ENCODE measurements at places on chromosomes 13 and 19.

GRCh38 chr19:56637976-56638555 is 4.9 kb upstream of the SMIM17 start:
- no peak for DNase-seq

- no peak for DNase-seq
Measured at GRCh38 chr13:75908141-75908540, 272.0 kb downstream of the LMO7 start.

DNA sequence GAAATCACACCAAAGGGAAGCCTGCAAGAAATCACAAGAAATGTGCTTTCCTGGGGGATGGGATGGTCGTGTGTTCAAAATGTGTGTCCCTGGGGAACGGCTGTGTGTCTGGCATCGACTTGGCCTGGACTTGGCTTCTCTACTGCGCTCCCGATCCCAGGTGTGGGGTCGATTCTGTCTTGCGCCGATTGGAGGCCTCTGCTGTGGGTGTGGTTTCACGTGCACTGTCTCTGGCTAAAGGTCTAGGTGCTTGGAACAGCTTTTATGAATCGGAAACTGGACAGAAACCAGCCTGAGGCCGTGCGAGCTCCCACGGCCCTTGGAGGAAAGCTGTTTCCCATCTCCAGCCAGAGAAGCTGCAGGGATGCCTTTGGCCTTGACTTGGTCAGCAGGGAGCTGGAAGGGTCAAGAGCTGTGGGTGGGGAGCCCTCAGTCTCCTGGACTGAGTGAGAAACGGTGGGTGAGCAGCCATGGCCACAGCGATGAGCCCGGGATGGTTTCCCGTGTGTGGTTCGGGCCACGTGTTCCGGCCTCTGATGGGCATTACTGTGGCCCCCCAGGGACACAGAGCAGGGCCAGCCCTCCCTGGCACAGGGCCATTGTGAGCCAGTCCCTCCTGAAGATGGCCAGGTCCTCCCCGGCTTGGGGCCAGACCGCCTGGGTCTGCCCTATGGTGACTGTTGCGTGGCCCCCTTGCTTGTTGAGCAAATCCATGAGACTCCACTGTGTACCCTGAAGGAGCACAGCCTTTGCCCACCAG is 29.7 kb downstream of the MCF2L start:
- DNase-seq: no peak

DNA sequence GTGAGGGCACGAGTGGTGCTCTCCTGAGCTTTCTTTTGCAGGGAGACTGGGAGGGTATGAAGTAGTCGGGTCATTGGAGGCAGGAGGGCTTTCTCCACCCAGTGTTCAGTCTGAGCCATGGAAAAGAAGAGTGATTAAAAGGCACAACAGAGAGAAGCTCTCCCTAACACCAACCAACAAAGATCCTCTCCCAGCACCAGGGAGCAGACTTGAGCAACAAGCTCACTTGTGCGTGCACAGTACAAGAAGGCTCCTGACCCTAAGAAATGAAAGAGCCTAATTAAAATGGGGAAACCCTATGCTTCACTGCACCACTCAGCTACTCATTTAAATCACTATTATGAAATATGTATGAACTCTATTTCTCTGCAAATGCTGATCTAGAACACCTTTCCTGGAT is 276.3 kb upstream of the SOX21 start:
- no peak for DNase-seq

GRCh38 chr19:40422748-40423566 is 2.8 kb downstream of the SERTAD1 start:
- DNase-seq: no peak

- no peak for DNase-seq
Measured at GRCh38 chr13:44826591-44827350, 162.5 kb downstream of the NUFIP1 start.

- no peak for DNase-seq
Measured at GRCh38 chr13:22897571-22898314, 283.0 kb upstream of the SGCG start.

DNA sequence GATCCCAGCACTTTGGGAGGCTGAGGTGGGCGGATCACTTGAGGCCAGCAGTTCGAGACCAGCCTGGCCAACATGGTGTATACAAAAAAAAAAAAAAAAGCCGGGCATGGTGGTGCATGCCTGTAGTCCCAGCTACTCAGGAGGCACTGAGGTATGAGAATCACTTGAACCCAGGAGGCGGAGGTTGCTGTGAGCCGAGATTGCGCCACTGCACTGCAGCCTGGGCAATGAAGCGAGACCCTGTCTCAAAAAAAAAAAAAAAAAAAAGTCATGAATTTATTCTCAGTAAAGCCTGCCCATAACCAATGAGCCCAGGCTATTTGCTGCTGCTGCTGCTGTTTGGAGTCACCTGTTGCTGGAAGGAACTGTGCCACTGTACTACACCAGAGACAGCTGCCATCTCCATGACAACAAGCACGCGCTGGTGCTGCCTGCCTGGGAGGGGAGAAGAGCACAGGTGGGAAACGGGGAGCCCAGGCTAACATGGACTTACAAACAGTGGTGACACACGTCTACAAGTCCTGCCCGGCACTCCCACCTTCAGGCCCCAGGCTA is 11.3 kb downstream of the ZFR2 start:
- DNase-seq: no peak

DNA sequence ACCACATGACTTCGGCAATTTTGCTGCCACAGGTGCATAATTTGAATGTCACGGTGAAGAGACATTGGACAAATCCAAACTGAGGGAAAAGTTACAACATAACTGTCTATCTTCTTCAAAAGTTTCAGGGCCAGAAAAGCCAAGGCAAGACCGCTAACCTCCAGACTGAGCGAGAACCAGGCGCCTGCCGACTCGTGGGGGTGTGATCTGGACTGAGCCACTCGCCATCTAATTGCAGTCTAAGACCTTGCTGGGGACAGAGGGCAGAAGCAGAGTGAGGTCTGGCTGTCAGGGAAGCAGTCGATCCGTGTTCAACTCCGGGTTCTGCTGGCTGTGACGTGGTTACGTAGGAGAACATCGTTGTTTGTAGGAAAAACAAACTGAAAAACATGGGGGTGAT is 88.6 kb downstream of the SPACA7 start:
- no peak for DNase-seq
